Stimulated activated CD4-positive, alpha-beta T cell treated with anti-CD3 and anti-CD28 coated beads, Interleukin-4, amount 100 ng/mL, for 24 hours (primary cell): ENCODE measurements at places on chromosomes 16 and 17.

DNA sequence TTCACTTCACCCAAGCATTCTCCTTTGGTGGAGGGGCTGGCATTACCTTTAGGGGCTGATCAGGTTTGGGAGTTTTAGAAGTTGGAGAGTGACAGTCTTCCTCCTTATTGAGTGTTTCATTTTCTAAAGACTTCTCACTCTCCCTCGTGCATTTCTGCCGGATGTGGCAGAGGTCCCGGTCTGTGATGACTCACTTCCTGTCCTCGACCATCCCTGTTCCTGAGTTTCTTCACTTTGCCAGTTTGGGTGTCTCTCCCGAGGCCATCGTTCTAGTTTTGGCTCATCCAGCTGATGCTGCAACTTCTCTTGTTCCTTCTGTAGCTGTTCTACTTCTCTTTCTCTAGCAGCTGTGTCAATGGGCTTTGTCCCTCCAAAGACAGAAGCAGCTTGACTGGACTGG, 104.3 kb downstream of the PHKB start:
- peak; percentile 14 for DNase-seq

DNA sequence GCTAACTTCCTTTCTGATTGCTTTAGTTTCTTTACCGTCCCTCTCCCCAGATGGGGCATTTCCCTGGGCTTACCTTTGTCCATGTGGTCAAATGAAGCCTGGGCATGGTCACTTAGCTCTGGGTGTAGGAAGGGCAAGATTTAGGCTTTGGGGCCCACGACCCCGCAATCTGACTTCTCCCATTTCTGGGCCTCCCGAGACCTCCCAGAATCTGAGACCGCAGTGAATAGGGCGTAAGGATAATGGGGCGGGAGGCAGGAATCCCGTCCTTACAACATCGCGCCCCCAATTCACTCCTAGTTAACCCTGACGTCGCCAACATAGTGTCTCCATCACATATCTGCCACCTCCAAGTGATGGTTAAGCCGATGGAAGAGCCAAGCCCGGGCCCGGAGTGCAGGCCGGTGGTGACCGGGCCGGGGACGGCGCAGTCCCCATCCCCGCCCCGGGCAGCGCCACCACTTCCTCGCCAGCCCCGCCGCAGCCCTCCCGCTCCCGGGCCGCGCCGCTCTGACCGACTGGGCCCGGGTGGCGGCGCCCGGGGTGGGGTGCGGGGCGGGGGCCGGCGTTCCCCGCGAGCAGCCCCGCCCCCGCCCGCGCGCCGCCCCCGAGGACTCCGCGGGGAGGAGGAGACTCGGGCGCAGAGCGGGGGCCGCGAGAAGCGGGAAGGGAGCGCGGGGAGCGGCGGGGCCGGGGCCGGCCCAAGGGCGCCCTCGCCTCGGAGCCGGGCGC, at the start of gene RHBDL3:
RHBDL3 (plus strand) TSS at position 641 of the 732 bp plus-strand sequence. CDS start 358 bp downstream, outside the sequence.
- no peak for DNase-seq

DNA sequence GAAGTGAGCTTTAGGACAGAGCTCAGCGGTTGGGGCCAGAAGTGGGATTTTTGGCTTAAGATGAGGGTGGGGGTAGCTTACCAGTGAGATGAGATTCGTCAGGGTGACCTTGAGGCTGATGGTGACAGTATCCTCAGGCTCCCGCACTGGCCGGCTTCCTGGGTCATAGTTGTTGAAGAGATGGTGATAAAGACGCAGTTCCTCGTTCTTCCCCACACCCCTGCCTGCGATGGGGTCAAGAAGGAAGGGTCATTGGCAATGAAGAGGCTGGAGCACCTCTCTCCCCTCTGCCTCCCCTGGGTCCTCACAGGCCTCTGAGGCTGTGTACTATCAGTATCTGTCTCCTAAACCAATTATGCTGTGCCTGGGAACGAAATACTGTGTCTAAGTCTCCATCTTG, 358 bp downstream of the CHRNE start:
- DNase-seq, result no peak

DNA sequence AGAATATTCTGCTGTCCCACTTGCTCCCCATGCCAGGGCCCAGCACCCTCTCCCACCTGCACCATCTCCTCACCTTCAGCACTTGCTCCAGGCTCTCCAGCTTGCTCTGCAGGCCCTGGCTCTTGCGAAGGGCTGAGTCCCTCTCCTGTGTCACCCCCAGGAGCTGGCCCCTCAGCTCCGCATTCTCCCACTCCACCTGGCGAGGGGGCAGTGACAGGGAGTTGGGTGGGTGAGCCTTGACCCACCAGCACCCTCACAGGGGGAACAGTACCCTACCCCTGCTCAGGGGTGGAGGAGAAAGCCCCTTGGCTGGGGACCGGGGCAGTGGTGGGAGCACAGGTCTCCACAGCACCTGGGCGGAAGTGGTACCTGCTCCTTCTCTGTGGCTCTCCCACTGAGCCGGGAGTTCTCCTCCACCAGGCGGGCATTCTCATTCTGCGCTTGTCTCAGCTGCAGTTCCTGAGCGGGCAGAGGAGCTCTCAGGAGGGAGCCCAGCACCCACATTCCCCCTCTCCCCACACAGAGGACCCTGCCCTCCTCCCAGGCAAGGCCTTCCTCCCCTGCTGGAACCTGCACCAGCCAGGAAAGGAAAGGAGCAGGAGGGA, 5.9 kb downstream of the TSPOAP1 start:
- DNase-seq, result no peak

- DNase-seq, result no peak
Observed at GRCh38 chr17:45848868-45849535, 4.3 kb downstream of the SPPL2C start.

- no peak for DNase-seq
Observed at GRCh38 chr17:44417553-44417952, 28.1 kb upstream of the ITGA2B start.

- no peak for DNase-seq
Observed at GRCh38 chr17:35729405-35729833, 2.0 kb upstream of the RASL10B start.

- DNase-seq, result no peak
Observed at GRCh38 chr17:7098802-7099459, 15.7 kb downstream of the ASGR2 start.

GRCh38 chr17:29162082-29162908, 17.9 kb downstream of the MYO18A start:
- DNase-seq, result no peak

DNA sequence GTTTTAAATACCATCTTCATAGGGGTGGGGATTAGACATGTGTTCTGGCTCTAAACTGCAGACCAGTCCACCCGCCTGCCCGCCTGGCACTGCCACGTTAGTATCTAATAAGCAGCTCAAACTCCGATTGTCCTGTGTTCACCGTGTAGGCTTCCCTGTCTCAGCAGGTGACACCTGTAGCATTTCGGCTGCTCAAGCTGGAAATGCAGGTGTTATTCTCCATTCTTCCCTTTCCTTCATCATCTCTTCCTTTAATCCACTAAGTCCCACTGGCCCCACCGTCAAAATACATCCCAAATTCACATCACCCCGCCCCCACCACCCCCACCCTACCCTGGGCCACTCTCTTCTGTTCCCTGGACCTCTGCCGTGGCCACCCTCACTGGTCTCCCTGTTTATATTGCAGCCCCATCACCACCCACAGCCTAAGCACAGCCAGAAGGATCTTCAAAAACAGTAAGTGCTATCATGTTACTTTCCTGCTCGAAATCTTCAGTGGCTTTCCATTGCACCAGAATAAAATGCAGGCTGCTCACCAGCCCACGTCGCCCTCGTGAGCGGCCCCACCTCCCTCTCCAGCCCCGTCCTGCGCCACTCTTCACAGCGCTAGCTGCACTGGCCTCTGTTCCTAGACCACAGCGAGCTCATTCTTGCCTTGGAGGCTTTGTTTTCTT, 65.1 kb downstream of the RTN4RL1 start:
- no peak for DNase-seq

DNA sequence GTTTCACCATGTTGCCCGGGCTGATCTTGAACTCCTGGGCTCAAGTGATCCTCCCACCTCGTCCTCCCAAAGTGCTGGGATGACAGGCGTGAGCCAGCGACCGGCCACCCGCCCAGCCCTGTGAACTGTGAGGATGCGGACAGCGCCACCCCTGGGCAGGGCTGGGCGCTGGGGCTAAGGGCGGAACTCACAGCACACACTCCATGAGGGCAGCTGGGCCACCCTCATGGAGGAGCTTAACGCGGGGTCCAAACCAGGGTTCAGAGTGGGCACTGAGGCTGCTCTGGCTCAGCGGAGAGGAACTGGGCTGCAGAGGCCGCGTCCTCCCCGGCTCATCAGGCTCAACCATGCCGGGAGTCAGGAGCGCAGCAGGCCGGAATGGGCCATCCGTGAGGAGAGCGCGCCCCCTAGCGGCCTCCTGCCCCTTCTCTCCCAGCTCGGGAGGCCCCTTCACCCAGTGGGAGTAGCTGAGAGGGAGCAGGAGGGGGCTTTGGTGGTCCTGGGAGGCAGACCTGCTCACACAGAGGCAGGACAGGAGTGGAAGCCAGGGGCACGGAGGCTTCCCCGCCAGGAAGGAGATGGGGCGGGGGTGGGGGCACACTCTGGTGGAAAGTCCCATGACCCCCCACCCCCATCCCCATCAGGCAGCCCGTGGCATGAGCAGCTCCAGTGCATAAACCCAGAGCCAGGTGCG, 13.8 kb downstream of the CORO7 start:
- peak; percentile 75 for DNase-seq

- no peak for DNase-seq
Observed at GRCh38 chr17:18230288-18231141, 5.1 kb downstream of the LLGL1 start.

GRCh38 chr17:4195306-4195705, 52.3 kb downstream of the CYB5D2 start:
- no peak for DNase-seq
